ENCODE measurements at places on chromosomes 3 and 15.

GRCh38 chr15:27884726-27885125 lies 214.4 kb downstream of the OCA2 start:
- no peak for DNase-seq

DNA sequence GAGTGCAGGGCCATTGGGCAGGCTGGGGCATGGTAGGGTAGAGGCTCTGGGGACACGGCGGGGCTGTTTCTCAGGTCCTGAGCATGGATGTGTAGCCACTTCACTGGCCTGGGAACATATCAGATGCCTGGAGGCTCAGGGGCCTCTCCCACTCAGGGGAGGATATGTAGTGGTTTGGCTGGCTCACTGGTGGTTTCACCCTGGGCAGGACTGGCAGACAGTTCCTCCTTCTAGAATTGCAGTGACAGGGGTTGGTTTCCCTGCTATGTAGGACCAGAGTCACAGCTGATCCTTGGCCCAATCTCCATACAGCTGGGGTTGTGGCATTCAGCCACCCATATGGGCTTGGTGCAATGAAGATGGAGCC lies 4.8 kb upstream of the ARHGAP31 start:
- DNase-seq = no peak

- no peak for DNase-seq
Measured at GRCh38 chr15:29731865-29732264, 90.4 kb downstream of the TJP1 start.

DNA sequence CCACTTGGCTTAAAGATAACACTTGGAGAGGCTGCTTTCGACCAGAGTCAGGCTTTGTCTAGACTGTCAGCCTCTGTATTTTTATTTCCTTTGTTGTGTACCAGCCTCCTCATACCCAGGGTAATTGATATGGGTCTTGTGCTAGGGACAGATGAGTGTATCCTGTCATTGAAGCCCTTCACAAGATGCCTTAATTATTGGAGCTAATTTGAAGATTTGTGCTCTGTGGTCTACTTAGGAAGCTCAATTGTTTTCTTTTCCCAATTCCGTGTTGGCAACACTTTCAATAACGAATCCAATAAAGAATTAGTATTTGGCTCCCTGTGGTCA lies 60.5 kb upstream of the DPH6 start:
- DNase-seq = no peak

Measured in type B pancreatic cell (in vitro differentiated cells).